ENCODE measurements at places on chromosomes 6 and 20.

DNA sequence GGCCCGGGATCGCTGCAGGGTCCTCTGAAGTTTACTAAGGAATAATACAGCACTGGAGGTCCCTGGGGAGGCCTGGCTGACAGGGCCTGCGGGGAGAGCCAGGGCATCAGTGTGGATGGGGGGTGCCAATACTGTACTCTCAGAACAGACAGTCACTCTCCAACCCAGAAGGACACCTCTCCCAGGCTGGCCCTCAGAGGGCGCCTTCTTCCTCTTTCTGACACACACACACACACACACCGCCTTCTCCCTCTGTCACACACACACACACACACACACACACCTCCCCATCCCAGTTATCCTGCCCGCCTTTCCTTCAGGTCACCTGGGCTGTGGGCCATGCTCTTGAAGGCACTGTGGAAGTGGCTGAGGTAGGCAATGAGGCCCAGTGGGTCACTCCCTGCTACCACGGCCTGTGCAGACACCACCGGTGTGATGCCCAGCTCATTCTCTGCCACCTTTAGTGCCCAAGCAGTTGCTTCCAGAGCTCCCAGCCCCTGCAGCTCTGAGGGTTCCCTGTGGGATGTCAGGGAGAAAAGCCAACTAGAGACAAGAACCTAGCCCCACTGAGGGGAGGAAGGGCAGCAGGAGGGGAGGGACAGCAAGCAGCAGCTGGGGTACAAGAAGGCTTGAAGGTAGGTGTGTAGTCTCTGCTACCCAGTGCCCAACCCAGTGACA is 7.5 kb downstream of the SMPD2 start:
- DNase-seq = peak; percentile 26

DNA sequence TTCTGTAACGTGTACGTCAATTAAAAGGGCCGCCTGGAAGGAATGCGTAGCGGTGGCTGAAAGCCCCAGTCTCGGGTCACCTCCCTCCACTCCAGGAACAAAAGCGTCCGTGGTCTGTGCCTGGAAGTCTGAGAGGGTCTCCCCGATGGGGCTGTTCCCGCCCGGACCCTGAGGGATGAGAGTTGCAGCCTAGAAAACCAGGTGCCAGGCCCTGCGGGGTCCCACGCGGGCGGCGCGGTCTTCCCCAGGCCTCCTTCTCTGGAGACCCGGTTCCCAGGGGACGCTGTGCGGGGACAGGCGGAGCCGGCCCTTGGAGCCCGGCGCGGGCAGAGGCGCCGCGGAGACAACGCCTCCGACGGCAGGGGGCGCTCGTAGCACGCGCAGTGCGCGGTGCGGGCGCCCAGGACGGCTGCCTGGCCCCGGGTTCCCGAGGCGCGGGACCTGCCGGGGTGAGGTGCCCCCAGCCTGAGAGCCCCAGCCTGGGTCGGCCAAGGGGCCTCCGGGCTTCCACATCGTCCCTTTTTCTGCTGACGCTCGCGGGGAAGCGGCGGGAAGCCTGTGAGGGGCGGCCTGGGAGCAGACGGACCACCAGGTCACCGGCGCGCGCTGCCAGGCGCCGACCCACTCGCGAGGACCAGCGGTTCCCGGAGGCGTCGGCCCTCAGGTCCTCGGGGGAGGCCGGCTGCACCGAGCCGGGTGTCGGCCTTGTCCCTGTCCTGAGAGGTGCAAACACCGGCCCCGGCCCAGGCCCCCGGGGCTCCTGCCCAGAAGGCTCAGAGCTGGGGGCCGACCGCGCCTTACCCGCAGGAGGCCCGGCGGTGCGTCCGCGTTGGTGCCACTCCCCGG is 5.3 kb upstream of the FOXC1 start:
- DNase-seq = peak; percentile 38

DNA sequence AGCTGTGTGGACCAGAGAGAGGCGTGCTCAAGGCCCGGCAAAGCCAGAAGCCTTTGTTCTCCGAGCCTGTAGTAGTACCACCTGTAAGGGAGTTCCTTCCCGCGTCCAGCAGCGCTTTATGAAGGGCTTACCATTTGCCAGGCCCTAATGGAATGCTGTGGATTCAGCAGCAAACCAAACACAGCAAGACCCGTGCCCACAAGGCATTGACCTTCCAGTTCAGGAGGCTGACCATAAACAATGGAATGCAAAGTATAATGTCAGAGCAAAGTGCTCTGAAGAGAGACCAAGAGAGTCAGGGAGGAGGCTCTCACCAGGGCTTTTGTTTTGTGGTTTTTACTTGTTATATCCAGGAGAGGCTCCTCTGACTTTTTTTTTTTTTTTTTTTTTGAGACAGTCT is 209.8 kb downstream of the ZMYND8 start:
- DNase-seq = no peak

DNA sequence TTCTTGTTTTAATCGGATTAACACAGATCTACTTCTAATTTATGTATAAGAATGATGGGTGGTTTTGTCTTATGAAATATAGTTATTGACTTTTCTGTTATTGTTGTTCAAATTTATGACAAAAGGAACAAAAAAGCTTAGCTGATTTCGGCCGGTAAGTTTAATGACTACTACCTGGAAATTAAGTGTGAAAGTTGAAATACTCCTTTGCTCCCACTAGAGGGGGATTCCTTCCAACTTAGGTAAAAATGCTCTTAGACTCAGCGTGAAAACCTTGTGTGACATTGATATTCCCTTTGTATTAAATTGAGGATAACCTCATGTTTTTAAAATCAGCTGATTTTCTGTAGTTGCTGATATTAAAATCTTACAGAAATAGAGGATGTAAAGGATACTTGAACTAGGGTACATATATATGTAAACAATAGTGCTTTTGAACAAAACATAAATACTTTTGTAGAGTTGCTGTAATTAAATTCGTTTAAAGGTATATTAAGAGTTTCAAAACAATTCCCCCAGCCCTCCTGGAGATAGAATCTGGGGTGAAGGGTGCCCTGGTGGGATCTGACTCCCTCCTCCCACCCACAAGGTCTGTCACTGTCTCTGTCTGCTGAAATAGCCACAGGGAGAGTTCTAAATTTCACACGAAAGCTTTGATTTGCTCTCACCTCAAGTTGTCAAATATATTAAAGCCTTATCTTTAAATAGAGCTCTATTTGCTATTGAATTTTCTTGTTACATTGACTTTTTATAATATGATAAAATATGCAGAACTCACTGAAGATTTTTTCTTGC is 257.5 kb downstream of the ARID1B start:
- DNase-seq = peak; percentile 65

DNA sequence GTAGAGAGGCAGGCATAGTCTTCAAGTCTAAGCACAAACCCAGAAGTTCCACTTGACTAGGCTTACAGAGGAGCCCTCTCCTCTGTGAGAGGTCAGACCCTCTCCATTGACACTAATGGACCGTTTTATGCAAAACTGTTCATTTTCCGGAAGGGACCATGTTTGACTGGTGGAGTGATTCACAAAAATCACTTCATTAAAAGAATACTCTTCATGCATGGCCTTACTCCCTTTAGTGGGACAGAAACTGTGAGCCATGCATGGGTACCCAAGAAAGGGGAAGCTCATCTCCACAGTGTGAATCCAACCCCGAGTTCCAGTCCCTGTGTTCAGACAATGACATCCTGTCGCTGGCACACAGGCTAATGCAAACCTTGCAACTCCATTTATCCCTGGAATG is 63.2 kb downstream of the OLIG3 start:
- DNase-seq = no peak

GRCh38 chr20:22411627-22412450 is 172.5 kb downstream of the FOXA2 start:
- no peak for DNase-seq

- DNase-seq = no peak
Observed at GRCh38 chr6:117655380-117655779, 19.9 kb upstream of the NUS1 start.

DNA sequence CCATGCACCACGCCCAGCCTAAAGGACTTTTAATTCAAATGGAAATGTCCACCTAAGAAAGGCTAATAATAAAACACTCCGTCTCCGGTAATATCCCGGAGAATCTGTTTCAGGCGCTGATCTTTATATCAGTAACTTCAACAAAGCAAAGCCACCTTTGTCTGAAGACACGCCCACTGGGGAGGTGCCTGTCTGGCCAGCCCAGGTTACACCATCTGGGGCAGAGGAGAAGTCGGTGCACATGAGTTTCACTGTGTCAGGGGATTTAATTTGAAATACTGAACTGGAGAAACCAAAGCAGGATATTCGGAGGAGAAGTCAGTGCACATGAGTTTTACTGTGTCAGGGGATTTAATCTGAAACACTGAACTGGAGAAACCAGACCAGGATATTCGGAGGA is 9.4 kb downstream of the SERPINB6 start:
- no peak for DNase-seq
